ENCODE measurements at places on chromosomes 3 and 15.

GRCh38 chr3:180457225-180457624 lies 144.7 kb upstream of the TTC14 start:
- no peak for DNase-seq

- no peak for DNase-seq
These were observed 328.1 kb upstream of the RGMA start for GRCh38 chr15:93417156-93417555.

DNA sequence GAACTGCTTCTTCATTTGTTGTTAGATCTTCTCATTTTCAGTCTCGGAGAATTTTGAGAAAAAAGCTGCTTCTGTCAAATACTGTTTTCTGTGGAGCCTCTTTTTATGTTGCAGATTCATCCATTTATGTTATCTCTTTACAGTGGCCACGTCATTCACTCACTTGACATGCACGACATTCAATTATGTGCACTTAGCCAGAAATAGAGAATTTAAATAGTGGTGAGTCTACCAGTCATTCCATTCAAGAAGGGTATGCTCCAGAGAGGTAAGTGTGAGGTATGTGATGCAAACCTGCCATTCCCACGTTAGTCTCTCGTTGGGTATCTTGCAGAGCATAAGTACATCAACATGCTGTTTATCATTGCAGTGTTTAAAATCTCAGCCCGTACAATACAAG lies 9.8 kb downstream of the ARPP19 start:
- no peak for DNase-seq

DNA sequence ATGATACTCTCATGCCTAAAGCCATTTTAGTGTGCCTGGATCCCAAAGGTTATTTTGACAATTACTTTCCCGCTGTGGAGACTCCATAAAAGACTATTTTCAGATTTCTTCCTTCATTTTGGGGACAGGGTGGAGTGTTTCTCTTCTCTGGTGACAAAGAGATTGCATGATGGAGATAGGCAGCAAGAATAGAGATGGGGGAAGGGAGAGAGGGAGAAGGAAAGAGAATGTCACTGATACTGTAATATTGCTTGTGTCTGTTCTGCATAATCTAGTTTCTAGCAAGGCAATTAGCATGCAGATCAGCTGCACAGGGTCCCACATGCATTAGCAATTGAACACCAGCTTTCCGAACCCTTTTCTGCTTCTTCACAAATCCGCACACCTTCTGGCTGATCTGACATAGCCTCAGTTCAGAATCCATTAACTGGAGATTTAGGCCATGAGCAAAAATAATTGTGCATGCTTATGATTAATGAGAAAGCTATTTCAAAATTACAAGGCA lies 222.4 kb downstream of the OXSM start:
- DNase-seq, result no peak

DNA sequence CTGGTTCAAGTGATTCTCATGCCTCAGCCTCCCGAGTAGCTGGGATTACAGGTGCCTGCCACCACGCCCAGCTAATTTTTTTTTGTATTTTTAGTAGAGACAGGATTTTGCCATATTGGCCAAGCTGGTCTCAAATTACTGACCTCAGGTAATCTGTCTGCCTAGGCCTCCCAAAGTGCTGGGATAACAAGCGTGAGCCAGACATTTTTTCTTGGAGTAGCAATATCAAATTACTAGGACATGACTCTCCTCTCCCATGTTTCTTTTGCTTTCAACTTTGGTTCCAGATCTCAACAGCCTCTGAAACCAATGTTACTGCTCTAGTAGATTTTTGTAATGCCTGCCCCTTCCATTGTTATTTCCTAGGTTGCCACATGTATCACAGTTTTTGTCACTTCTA lies 462.0 kb downstream of the GBE1 start:
- no peak for DNase-seq

DNA sequence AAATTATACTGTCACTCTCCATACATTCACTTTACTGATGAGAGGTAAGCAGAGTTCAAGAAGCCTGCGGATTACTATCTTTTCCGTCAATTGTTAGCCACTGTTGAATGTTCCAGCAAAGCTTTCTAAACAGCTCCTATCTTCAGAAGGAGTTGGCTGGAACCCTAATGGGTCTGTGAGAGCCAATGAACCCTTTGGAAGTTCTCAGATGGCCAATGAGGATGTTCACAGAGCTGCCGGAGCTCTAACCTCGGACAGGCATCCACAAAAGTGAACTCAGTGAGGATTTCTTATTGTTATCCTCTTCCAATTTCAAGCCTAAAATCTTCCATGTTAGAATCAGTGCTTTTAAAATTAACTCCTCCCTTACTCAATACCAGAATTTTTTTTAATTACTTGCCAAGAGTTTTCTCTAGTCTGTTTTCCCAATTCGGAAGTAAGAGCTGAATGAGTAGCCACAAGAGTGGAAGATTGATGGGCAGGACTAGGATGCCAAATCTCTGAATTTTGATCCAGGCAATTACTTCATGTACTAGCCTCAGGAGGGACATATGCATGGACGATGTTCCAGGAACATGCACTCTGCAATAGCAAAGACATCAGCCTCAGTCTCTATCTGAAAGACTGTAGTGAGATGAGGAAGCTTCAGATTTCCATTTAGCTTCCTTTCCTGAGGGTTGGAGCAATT lies 78.1 kb downstream of the AGBL1 start:
- no peak for DNase-seq

DNA sequence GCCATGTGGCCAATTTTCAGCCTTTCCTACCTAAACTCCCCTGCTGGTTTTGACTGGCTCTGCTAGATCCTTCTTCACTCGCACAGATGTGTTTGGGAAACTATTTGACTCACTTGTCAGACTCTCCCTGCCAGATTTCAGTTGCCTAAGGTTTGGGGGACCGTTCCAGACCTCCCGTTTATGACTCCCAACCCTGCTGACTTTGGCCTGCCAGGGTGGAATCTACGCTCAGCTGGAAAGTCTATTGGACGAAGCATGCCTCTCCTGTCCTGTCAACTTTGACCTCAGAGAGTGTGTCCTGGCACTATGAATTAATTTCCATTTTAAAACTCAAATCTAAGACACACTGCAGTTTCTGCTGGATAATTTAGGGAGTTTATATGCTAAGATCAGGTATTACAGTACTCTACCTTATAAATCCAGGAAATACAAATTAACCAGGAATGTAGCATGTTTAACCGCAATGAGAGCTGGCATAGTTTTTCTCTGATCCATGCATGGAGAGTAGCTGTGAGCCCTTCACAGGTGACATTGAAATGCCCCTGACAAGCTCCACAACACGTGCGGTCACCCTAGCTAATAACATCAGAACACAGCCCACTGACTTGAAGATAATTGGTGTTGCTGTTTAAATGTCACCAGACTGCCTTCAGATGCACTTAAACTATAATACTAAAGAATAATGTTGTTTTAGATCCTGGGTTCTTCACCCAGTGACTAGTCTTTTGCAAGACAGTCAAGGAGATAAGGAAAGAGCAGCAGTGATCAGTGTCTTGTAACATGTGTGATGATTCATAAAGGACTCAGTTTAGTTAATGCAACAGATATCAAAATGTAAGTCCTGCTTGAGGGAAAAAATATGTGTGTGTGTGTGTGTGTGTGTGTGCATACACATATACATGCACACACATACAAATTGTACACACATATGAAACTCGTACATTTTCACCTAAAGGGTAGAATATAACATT lies 223.0 kb upstream of the MCTP2 start:
- no peak for DNase-seq

GRCh38 chr3:150385296-150386242 lies 22.5 kb upstream of the TSC22D2 start:
- no peak for DNase-seq

- no peak for DNase-seq
These were observed 6.8 kb downstream of the TRNT1 start for GRCh38 chr3:3133500-3133899.

- no peak for DNase-seq
These were observed 34.9 kb downstream of the IQGAP1 start for GRCh38 chr15:90422936-90423335.

GRCh38 chr3:45560281-45560971 lies 34.1 kb upstream of the LIMD1 start:
- DNase-seq, result no peak

DNA sequence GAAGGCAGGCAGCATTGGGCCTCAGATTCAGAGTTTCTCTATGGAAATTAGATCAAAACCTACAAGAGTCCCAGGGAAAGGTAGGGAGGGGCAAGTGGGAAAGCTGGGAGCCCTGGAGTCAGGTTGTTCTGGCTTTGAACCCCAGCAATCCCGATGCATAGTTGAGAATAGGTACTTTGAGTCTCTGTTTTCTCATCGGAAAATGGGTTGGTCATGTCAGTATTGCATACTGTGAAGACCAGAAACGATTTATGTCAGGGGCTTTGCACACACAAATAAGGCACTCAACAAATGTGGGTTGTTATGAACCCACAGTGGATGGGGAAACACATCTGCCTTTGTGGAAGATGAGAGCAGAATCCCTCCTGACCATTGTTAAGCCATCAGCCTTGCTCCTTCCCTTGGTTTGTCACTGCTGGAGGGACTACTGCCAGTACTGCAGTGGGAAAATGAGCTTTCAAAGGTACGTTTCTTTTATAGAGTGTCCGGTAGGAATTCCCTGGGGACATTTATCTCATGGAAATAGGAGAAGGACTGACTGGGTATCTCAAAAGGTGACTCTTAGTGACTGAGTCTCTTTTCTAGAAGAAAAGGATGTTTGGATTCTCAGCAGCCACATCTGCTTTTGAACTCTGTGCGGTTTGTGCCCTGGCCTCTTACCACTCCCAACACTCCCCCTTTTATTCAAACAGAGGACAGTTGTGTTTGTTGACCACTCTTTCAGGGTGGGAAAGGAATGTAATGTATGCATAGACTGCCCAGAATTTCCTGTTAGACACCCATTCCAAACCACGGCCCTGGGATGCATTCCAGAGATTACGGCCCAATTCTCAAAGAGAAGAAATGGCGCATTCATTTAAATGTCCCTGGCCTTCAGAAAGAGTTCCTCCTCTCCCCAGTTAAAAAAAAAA lies 54.6 kb upstream of the VILL start:
- peak; percentile 81 for DNase-seq

- DNase-seq, result no peak
These were observed 29.3 kb downstream of the MTMR10 start for GRCh38 chr15:30962079-30962478.

GRCh38 chr3:136114421-136114820 lies 81.7 kb downstream of the MSL2 start:
- DNase-seq, result no peak

All from pulmonary artery endothelial cell (primary cell).